ENCODE measurements at places on chromosomes 4 and X.

DNA sequence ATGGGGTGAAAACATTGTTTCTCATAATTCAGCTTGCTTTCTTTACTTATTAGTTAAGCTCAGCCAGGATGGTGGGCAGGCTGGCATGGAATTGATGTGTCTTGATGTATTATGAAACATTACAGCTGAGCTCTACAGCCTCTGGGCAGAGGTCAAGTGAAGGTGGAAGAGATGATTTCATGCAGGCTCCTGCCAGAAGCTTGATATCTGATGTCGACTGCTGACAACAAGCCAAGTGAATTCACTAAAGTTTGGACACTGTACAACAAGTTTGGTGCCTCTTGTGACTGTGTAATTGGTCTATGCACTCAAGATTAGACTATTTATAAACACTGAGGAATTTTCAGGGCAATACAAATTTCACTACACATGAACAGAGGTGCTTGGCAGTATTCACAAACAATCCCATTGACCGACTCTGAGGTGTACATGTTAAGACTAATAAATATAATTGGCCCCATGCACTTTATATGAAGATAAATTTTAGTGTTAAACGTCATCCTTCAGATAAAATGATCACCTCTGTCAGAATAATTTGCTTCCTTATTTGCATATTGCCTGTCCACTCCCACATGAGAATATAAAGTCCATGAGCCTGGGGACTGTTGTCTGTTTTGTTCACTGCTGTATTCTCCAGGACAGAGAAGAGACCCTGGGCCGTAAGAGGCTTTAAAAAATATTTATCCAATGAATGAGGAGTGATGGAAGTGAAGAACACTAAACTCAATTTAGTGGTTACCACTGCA lies 612.2 kb downstream of the IQCM start:
- no peak for DNase-seq

DNA sequence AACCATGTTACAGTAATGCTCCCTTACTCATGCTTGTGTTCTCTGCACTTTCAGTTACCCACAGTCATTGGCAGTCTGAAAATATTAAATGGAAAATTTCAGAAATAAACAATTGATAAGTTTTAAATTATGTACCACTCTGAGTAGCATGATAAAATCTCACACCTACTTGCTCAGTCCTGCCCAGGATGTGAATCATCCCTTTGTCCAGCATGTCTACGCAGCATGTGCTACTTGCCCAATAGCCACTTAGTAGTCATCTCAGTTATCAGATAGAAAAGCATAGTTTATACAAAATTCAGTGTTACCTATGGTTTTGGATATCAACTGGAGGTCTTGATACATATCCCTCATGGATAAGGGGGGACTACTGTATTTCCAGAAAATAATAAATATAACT lies 577.1 kb downstream of the GALNTL6 start:
- no peak for DNase-seq

- DNase-seq: no peak
Observed at GRCh38 chrX:69314436-69315348, 149.4 kb upstream of the PJA1 start.

- DNase-seq: no peak
Observed at GRCh38 chr4:2065106-2065930, 6.2 kb downstream of the NAT8L start.

DNA sequence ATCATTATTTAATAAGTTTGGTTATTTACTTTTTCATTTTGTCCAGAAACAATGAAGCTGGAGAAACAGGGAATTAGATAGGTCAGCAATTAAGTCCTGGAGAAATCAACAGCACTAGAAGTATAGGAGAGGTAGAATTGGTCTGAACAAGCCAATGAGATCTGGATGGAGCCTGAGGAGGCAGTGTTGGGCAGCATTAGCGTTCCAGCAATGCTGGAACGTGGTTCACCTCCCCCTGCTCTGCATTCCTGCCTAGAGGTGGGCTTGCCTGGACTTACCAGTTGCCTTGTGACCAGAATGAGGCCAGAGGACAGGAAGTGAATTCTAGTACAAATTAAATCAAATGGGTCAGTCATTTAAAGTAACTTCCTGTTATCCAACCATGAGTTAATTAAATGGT lies 4.6 kb downstream of the RASSF6 start:
- no peak for DNase-seq

- DNase-seq: no peak
Observed at GRCh38 chr4:16136827-16137226, 53.0 kb upstream of the PROM1 start.

- no peak for DNase-seq
Observed at GRCh38 chr4:138833974-138834373, 181.6 kb upstream of the NOCT start.

DNA sequence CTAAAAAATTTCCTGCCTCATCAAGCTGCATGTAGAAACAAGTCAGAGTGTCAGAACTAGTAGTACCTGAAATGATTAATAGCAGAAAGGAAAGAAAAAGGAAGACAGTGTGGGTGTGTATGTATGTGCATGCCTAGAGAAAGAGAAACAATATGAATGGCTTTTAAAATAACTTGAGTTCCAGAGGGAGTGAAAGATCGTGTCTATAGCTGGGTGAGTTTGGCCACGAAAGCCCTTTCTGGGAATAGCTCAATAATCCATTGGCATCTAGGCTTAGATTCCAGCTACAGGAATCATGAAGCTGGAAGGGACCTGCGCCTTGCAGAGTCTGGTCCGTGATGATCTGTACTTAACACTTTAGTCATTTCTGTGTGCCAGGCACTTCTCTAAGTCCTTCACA lies 195.6 kb downstream of the RAPGEF2 start:
- DNase-seq: no peak

GRCh38 chr4:165388756-165389155 lies 9.9 kb downstream of the CPE start:
- no peak for DNase-seq

GRCh38 chrX:74249963-74250362 lies 54.0 kb upstream of the ZCCHC13 start:
- no peak for DNase-seq

GRCh38 chr4:182019148-182019652 lies 224.0 kb upstream of the TENM3 start:
- DNase-seq: no peak

- no peak for DNase-seq
Observed at GRCh38 chrX:105210258-105210657, 10.2 kb downstream of the TEX13A start.

- DNase-seq: no peak
Observed at GRCh38 chr4:172818901-172819300, 349.7 kb upstream of the GALNT7 start.

- DNase-seq: no peak
Observed at GRCh38 chrX:19709812-19710518, 177.4 kb downstream of the SH3KBP1 start.

DNA sequence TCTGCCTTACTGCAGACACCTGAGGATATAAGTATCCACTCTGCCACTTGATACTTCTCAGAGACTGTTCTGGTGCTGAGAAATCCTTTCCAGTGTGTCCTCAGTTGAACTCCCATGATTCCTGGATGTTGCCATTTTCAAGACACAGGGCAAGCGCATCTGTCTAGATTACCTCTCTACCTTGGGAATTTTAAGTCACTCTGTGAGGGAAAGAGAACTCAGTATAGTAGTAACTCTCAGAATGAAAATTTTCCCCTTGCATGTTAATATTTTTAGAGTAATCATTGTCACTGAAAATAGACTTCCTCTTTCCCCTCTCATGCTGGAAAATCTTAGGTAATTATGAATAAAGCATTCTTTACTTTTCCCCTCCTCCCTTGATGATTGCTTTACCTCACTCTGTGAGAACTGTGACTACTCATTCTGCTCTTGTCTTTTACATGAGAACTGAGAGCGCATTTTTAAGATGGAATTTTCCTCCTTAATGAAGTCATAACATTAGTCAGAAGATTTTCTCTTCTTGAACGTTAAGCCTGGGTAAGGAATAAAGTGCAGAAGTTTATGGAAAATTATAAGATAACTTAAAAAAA lies 45.0 kb downstream of the TET2 start:
- DNase-seq: no peak

- DNase-seq: no peak
Observed at GRCh38 chr4:8830056-8830455, 41.6 kb downstream of the HMX1 start.

GRCh38 chr4:145609481-145610427 lies 9.4 kb upstream of the MMAA start:
- DNase-seq: no peak

DNA sequence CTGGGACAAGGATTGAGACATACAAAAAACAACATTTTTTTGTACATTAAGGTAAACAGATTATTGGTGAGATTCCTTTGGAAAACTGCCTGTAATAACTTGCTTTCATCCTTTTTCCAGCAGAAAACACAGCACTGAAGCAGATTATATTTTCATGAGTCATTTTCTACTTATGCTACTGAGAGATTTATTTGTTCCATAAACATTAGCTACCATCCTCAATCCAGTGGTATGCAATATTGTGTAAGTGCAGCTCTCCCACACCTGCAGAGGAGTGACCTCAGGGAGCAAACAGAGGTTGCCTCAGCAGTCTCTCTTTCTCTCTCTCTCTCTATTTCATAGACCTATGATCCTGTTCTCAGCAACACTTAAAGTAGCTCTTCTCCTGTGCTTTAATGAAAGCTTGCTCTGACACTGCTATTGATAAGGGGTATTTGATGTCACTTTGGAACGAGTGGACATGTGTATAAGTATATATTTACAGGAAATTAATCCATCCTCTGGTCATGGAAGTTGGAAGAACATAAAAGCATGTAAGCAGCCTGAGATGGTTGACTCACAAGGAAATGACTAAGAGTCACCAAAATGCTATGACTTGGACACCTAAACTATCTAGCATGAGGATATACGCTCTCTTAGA lies 163.7 kb upstream of the SPANXC start:
- no peak for DNase-seq

DNA sequence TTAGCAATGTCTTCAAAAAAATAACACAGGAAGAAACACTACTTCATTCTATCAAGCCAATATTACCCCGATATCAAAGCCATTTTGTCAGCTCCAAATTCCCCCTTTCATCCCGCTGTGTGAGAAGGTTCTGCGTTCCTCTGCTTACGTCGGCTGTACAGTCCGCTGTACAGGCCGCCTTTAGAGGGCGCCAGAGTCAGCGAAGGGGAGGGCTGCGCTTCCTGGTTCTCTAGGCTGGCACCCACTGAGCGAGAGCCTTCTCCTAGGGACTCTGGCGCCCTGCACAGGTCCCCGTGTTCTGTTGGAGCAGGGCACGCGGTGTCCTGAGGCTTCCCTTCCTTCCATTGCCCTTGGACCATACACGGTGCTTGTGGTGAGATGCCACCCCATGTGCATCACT lies 25.3 kb upstream of the CT45A1 start:
- no peak for DNase-seq

DNA sequence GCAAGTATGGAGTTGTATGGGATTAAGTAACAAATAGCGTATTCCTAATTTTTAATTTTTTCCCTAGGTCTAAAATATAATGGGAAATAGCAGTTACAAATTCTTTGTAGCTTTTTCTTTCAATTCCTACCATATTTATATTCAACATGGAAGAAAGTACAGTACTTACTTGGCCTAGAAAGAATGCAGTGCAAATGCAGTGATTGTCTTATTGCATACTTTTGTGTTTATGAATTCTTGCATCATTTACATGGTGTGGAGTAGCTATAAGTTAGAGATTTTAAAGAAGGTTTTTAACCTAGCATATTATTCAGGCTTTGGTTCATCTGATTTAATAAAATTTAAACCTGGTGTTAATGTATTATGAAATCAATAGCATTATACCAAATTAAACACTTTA lies 263.3 kb downstream of the BMPR1B start:
- no peak for DNase-seq

DNA sequence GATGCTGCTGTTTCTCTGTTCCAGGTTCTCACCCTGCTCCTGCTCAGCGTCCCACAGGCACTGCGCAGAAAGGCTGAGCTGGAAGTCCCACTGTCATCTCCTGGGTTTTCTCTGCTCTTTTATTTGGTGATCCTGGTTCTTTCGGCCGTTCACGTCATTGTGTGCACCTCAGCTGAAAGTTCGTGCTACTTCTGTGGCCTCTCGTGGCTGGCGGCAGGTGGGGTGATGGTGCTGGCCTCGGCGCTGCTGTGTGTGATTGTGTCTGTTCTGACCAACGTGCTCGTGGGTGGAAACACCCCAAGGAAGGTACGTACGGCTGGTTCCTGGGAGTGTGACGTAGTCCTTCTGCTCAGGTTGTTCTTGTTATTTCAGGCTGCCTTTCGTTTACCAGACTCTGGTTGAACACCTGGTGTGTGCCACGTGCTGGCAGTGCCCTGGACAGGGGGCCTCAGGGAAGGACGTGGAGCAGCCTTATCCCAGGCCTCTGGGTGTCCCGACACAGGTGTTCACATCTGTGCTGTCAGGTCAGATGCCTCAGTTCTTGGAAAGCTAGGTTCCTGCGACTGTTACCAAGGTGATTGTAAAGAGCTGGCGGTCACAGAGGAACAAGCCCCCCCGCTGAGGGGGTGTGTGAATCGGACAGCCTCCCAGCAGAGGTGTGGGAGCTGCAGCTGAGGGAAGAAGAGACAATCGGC lies 22.8 kb downstream of the PIGG start:
- no peak for DNase-seq

DNA sequence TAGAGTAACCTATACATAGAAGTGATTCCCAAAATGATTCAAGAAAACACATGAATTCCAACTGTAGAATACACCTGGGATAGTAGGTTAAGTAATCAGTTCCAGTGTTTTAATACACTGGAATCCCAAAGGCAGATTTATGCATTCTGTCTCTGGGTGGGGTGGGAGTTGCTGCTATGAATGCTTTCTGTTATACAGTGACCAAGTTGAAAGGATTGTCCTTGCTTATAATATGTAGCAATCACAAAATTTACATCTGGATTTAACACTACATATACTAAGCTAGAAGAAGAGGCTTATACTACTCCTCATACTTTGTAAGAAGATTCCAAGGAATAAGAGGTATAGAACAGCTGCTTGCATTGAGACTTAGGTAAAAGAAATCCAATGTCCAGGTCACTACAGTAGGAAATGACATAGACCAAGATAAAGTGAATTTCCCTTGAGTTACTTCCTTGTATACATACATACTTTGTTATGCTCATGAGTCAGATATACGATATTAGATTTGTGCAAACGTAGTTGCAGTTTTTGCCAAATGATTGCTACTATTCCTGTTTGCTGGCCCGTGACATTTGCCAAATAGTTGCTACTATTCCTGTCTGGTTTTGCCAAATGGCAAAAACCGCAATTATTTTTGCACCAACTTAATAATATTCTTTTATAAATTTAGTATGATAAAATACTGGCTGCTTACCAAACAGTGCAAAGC lies 210.5 kb upstream of the DIAPH2 start:
- DNase-seq: no peak

DNA sequence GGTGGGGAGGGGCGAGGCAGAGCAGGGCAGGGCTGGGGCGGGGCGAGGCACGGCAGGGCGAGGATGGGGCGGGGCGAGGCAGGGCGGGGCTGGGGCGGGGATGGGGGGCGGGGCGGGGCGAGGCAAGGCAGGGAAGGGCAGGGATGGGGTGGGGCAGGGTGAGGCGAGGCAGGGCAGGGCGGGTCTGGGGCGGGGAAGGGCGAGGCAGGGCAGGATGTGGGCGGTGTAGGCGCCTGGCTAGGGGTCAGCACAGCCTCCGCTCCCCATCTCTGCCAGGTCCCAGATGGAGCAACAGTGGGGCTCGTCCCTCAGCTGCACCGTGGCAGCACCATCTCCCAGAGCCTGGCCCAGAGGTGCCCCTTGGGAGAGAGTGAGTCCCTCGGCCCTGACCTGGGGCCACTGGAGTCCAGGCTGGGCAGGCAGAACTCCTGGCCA lies 4.2 kb upstream of the SRPK3 start:
- no peak for DNase-seq

GRCh38 chr4:72318421-72319170 lies 250.4 kb downstream of the ADAMTS3 start:
- DNase-seq: no peak

All from esophagus muscularis mucosa (tissue), 4 donors.